ENCODE measurements at places on chromosomes 1 and 21. TPM values are rescaled to one million over a fixed set of nuclear protein-coding genes. Genes with fewer than 3 reads are reported as not detected.

OR2M3 gene
- total RNA-seq, result not detected

UAP1 gene
- total RNA-seq, result 124 TPM

HMGCS2 gene
- total RNA-seq, result not detected

CRP gene
- total RNA-seq, result not detected

CADM3 gene
- total RNA-seq, result 0.30 TPM

OPTC gene
- total RNA-seq, result not detected

KRTAP21-3 gene
- total RNA-seq, result not detected

PTPN22 gene
- 1.5 TPM for total RNA-seq

LRRC38 gene
- total RNA-seq, result not detected
